NCI-H345 (cell line): ENCODE measurements at places on chromosomes 2 and 18.

GRCh38 chr2:105390454-105390853 lies 8.4 kb downstream of the FHL2 start:
- no peak for DNase-seq

DNA sequence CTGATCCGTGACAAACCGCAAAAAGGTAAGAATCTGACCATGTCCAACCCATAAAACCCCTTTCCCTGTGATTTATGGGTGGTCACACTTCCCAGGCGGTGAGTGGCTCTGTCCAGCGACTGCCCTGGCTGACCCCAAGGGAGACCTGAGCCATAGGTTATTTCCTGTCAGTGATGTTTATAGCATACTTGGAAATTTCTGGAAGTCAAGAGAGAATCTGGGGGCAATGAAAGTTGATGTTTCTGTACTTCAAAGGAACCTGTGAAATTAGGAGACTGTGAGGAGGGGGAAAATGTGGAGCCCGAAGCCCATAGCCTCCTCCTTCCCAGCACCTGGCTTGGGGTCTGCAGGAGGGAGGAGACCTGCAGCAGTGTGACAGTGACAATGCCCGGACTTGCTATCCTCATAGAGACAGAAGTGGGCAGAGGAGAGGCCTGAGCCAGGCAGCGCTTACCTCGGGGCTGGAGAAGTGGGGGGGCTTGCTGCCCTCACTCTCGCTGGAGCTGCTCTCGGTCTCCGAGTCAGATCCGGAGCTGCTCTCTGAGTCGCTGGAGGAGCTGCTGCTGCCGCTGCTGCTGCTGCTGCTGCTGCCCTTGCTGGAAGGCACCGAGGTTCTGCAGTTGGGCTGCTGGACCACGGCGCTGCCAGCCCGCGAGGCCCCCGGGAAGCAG lies 111.3 kb upstream of the REV1 start:
- DNase-seq: no peak

DNA sequence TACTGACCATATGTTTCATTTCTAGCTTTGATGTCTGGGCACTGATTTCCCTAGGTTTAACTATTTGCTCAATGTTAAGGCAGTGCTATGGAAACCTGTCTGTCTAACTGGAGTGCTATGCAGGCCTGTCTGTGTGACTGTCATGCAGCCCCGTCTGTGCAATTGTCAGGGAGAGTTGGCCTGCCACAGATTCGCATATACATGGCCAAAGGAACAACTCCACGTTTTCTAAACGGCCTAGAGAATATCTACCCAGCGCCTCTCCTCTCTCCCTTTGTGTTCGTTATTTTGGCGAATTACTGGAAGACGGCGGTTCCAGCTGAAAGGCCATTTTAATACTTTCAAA lies 59.6 kb upstream of the PSME4 start:
- DNase-seq: no peak

DNA sequence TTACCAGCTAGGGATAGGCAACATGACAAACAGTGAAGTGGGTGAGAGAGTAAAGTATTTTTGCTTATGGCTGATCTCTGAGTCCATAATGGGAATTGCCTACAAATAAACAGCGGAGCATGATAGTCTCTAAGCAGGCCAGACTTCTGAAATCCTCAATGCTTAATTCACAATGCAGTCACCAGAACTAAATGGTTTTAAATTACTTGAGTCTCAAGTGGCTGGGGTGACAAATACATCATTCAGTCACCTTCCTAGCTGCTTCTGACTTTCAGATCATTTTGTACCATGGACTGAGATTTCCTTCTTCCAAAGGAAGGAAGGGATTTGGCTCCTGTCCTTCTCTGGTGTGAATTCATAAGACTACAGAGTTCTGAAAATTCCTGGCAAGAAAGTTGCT lies 82.8 kb upstream of the RMP24 start:
- no peak for DNase-seq

GRCh38 chr2:35428548-35428947 lies 927.0 kb upstream of the CRIM1 start:
- no peak for DNase-seq

GRCh38 chr18:36650266-36650665 lies 178.5 kb downstream of the TPGS2 start:
- DNase-seq: no peak

GRCh38 chr2:111704246-111704645 lies 179.7 kb downstream of the ANAPC1 start:
- no peak for DNase-seq

DNA sequence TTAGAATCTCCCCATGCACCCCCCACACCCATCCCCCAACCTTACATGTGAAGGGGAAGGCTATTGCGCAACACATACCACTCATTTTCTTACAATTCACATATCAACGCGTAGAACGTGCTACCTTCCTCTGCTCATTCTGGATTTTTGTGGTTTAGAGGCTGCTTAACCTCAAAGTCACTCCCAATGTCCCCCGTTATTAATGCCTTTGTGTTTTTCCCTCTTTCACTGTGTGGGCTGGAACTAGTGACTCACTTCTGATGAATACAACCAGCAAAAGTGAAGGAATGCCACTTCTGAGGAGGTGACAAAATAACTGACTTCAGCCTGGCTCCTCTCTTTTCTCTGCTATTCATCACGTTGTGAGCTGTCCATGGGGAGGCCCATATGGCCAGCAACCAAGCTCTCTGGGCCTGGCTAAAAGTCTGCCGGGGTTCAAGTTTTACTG lies 342.5 kb upstream of the NXPH2 start:
- no peak for DNase-seq

- DNase-seq: no peak
These were observed 7.0 kb downstream of the HJURP start for GRCh38 chr2:233847248-233847898.

- no peak for DNase-seq
These were observed 30.9 kb upstream of the COL5A2 start for GRCh38 chr2:189210250-189211087.

- no peak for DNase-seq
These were observed 49.7 kb downstream of the RIF1 start for GRCh38 chr2:151459358-151459757.

- no peak for DNase-seq
These were observed 174.7 kb downstream of the DNER start for GRCh38 chr2:229539628-229540027.

DNA sequence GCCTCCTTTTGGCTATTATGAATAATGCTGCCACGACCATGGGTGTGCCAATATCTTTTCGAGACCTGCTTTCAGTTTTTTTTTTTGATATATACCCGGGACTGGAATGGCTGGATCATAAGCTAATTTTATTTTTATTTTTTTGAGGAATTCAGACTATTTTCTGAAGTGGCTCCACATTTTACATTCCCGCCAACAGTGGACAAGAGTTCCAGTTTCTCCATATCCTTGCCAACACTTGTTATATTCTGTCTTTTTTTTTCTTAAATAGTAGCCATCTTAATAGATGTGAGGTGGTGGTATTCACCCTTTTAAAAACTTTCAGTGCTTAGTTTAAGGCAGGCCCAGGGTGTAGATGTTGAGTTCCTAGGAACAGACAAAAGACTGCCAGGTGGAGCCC lies 11.8 kb downstream of the LPIN1 start:
- no peak for DNase-seq

- DNase-seq: no peak
These were observed 30.0 kb downstream of the NGEF start for GRCh38 chr2:232982926-232983668.

DNA sequence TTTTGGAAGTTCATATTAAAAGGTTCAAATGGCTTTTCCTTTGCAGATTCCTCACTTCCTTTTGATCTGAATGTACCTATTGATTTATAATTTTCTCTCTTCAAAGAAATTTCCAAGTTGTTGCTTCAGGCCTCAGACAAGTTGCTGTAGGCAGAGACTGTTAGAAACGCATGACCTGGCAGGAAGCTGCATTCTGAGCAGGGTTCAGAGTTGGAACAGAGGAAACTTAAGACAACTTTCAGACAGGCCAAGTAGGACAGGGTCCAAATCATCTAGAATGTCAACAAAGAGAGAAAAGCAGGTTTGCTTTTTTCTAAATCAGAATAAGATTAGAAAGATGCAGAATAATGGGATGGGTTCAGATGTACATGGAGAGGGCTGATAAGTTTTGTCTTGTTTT lies 416.3 kb downstream of the LRP1B start:
- DNase-seq: no peak
